ENCODE measurements at places on chromosomes 11 and 22. TPM values are rescaled to one million over a fixed set of nuclear protein-coding genes. Genes with fewer than 3 reads are reported as not detected.

The FGF19 gene
- total RNA-seq = 1.7 TPM

The HEPACAM gene
- total RNA-seq = 0.11 TPM

The CNTF gene
- total RNA-seq = 3.3 TPM

The DBX1 gene
- total RNA-seq = not detected
